HCT116 (cell line): ENCODE measurements at places on chromosomes 13 and 19.

GRCh38 chr13:78193846-78194245 lies 275.2 kb upstream of the EDNRB start:
- no peak for DNase-seq

- DNase-seq = no peak
Measured at GRCh38 chr13:80235166-80235966, 105.6 kb downstream of the SPRY2 start.

DNA sequence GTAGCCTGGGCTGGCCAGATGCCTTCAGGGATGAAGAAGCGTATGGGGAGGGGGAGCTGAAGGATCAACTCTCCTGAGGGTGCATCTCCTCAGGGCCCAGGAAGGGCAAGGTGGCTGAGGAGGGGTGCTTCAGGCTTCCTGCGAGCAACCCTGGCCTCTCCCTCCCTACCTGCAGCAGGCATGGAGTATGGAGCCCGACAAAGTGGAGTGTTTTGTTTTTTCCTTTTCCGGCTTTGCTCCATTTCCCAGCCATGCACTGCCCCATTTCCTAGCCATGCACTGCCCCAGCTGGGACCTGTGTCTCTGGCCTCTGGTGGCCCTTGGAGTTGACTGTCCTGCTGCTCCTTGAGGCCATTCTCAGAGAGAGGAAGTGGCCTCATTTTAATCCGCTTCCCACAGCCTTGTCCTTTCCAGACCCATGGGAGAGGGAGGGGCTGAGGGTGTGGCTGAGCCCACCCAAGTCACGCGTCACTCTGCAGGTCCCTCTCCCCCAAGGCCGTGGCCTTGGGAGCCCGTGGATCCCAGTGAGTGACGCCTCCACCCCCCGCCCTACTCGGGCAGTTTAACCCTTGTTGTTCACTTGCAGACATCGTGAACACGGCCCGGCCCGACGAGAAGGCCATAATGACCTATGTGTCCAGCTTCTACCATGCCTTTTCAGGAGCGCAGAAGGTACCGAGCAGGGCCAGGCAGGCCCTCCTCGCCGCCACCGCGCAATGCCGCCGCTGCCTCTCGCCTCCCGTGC lies 34.4 kb downstream of the CAPN12 start:
- no peak for DNase-seq

DNA sequence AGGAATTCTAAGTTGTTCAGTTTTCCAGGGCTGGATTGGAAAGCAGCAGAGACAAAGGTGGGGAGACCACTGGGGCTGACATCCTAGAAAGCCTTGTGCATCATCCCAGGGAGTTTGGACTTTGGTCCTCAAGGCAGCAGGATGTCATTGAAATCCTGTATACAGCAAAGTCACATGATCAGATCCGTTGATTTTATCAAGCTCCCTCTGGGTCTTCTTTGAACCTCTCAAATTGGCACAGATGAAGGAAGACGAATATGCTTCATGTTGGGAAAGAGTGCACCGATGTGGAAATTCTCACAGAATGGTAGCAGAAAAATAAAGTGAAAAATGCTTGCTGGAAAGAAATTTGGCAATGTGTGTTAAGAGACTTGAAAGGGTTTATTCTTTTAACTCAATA lies 149.8 kb upstream of the TMTC4 start:
- no peak for DNase-seq

DNA sequence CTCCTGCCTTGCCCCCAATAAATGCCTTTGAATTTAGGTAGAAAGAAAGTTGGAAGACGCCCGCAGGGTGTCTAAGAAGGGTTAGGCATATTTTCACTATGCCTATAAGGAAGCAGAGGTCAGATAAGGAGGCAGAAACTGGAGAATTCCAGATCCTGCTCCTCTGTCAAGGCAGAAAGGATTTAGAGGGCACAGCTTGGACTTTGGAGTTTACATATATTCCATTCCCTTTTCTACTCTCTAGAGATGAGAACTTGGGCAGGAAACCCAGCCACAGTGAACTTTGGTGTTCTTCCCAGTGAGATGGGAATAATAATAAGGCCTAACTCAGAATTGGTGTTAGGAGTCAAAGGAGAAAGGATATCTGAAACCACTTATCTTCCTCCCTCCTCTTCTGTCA lies 37.4 kb downstream of the CCNE1 start:
- DNase-seq = no peak

DNA sequence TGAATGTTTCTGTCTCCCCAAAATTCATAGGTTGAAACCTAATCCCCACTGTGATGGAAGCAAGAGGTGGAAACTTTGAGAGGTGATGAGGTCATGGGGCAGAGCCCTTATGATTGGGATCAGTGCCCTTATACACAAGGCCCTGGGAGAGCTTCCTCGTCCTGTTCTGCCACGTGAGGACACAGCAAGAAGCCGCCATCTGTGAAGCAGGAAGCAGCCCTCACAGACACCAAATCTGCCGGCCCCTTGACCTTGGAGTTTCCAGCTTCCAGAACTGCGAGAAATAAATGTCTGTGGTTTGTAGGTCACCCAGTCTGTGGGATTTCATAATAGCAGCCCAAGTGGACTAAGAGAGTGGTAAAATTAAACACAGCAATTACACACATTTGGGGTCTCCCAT lies 737.4 kb downstream of the UQCRFS1 start:
- no peak for DNase-seq

GRCh38 chr19:17135001-17135853 lies 59.6 kb downstream of the MYO9B start:
- peak; percentile 83 for DNase-seq

GRCh38 chr13:89568276-89568675 lies 1779.2 kb upstream of the MIR17HG start:
- no peak for DNase-seq

DNA sequence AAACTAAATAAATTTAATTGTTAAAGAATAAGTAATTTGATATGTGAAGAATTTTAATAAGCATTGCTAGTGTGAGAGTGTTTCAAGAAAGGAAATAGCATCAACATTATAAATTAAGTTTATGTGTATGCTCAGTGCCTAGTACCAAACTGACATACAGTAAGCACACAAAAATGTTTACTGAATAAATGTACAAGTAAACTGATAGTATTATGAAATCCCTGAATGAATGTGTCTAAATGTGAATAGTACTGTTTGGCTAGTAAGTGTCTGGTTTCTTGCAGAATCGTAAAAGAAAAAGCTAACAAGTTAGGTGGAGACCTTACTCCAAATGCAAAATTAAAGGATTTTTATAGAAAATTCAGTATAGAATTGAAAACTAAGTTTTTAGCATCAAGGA lies 233.6 kb downstream of the PCDH9 start:
- no peak for DNase-seq

GRCh38 chr13:112486386-112487126 lies 101.4 kb downstream of the TUBGCP3 start:
- no peak for DNase-seq

GRCh38 chr19:44725684-44726083 lies 22.8 kb upstream of the BCL3 start:
- no peak for DNase-seq

DNA sequence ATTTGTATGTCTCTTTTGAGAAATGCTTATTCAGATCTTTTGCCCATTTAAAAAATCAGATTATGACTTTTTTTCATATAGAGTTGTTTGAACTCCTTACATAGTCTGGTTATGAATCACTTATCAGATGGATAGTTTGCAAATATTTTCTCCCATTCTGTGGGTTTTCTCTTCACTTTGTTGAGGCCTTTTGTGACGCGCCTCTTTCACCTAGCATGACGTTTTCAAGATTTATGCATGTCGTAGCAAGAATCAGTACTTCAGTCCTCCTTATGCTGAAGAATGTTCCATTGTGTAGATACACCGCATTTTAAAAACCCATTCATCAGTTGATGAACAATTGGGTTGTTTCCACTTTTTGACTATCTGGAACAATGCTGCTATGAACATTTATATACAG lies 13.4 kb downstream of the PABPC3 start:
- no peak for DNase-seq

GRCh38 chr13:98199480-98199879 lies 22.4 kb upstream of the RNF113B start:
- no peak for DNase-seq

DNA sequence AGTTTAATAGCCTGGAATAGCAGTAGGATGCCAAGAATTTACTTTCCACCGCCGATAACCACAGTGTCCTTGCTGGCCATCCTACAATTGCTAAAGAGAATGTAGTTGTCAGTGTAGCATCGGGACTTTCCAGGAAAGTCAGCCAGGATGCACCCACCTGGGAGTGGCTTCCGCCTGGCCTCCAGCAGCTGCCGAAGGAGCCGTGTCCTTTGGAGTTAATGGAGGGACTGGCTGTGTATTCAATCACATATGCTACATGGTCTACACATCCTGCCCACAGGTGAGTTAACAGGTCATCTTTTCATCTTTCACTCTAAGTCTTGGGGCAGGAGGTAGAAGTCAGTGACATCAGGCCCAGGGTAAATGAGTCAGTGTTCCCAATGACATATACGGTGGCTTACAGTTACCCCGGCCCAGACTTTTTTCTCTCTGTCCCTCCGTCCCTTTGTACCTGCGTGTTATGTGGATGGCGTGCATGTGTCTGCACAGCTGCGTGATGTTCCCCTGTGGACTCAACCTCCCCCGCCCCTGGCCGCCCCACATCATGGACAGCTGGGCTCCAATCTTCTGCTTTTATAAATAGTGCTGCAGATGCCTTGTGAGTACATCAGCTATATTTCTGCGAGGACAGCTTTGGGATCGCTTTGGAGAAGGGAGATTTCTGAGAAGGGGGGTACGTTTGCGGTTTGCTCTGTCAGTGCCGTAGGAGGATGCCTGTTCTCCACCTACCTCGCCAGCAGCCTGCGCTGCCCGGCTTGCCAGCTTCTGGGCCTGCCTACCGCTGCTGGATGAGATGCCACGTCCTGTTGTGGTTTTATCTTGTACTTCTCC lies 63.1 kb downstream of the ATP11A start:
- DNase-seq = no peak

DNA sequence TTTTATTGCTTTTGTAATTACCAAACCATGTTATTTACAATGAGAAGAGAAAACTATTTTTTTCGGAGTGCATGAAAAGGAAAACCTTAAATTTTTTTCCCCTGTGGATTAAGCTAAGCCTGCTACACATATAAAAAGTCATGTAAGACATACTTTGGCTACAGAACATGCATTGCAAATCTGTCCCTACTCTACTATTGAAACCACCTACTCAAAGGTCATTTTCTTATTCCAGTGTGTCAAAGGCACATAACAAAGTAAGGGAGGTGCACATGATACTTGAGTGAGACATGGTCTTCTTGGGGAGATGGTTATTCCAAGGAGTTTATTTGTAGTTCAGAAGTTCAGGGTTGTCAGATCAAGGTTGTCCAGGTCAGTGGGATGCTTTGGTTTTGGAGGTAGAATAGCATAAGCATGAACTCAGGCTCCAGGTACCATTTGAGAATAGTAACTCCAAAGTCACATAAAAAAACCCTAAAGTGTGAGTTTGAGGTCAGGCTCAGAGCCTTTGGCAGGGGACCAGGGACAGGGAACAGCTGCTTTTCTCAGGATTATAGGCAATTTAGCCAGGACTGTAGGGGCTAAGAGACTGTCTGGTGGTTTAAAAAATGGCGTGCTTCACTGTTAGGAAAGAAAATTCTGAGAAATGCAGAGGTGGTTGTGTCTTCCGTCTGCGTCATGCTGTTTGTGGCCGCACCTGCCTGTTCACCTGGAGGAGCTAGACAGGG lies 15.4 kb downstream of the FARP1 start:
- no peak for DNase-seq

- no peak for DNase-seq
Measured at GRCh38 chr13:30804474-30804873, 69.1 kb downstream of the ALOX5AP start.

- no peak for DNase-seq
Measured at GRCh38 chr19:33377586-33378475, 4.3 kb downstream of the CEBPG start.

GRCh38 chr13:113187263-113187669 lies 21.2 kb downstream of the PCID2 start:
- DNase-seq = peak; percentile 98

DNA sequence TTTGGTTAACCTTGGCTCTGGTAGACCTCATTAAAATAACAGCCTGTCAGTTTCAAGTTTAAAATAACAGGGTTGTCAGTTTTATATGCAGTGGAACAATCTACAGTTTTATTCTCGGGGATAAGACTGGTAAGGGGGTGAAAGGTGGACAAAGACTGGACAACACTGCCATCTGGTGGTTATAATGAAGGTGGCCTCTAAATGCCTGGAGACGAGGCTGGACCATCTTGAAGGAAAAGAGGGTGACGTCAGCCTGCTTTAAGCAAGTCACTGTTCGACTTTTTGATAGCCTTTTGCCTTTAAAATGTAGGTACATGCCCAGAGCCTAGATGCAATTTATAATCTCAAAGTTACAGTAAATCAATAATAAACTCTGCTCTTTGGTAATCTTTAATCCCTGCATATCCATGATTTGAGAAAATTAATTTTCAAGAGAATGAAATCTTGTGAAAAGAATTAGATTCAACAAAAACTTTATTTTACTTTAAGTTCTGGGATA lies 117.0 kb downstream of the DCT start:
- DNase-seq = peak; percentile 68

- DNase-seq = no peak
Measured at GRCh38 chr19:51697169-51697776, 4.1 kb downstream of the SPACA6 start.

GRCh38 chr13:24747248-24748060 lies 16.5 kb upstream of the RNF17 start:
- DNase-seq = no peak

GRCh38 chr13:94966422-94966955 lies 254.1 kb upstream of the SOX21 start:
- DNase-seq = no peak

GRCh38 chr19:49588365-49589122 lies 2.4 kb upstream of the PRR12 start:
- no peak for DNase-seq

GRCh38 chr13:112261924-112262323 lies 114.2 kb upstream of the SPACA7 start:
- no peak for DNase-seq
